ENCODE measurements at places on chromosomes 1 and 21.
A peak's percentile ranks its signal among the peaks of the same experiment; 100 is the strongest.

- peak; percentile 33 for DNase-seq
Measured at GRCh38 chr21:42644223-42645208, 8.9 kb upstream of the PDE9A start.

DNA sequence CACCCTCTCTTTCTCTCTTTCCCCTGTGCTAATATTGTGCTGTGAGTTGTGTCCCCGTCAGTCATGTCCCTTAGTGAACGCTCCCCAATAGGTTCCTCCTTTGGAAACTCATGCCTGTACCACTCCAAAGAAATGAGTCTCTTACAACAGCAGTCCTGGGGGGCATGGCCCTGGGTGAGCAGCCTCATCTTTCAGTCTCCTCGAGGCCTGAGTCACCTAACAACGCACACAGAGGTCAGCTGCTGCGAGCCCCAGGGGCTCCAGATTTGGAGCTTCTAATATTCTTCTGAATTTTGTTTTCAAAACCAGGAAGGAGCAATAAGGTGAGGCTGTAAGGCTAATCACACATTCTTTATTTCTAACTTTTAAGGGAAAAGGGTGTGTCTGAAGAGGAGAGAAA lies 30.5 kb upstream of the ZBTB8A start:
- DNase-seq = no peak

- no peak for DNase-seq
Measured at GRCh38 chr1:44015206-44015605, 16.1 kb downstream of the SLC6A9 start.

- no peak for DNase-seq
Measured at GRCh38 chr1:177923441-177923840, 46.4 kb downstream of the SEC16B start.

GRCh38 chr1:148318904-148319242 lies 164.2 kb downstream of the PPIAL4G start:
- DNase-seq = no peak

GRCh38 chr1:234373959-234374254 lies 651 bp downstream of the COA6 start:
- DNase-seq = no peak

DNA sequence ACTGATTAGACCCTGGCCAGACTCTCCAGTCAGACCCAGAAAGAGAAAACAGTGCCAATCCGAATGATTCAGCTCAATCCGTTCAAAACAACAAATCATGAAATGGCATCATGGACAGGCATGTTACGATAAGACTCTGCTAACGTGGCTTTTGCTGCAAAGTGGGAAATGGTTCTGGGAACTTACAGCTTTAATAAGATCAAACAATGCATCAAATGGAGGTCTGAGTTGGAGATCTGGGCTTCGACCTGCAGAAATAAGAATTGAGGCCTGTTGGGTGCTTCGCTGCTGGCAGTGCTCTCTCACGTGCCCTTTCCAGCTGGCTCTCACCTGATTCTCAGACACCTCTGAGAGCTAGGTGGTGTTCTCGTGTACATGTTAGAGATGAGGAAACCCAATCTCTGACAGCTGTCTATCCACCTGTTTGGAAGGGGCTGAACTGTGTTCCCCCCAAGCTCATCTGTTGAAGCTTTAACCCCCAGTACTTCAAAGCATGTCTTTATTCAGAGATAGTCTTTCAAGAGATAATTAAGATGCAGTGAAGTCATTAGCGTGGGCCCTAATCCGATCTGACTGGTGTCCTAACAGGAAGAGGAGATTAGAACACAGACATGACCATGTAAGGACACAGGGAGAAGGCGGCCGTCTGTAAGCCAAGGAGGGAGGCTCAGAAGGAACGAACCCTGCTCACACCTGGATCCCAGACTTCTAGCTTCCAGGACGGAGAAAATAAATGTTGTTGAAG lies 45.5 kb upstream of the ETS2 start:
- DNase-seq = peak; percentile 93

- DNase-seq = no peak
Measured at GRCh38 chr21:28776251-28776650, 216.4 kb downstream of the LTN1 start.

GRCh38 chr1:170307426-170307825 lies 161.7 kb downstream of the NTMT2 start:
- DNase-seq = no peak

DNA sequence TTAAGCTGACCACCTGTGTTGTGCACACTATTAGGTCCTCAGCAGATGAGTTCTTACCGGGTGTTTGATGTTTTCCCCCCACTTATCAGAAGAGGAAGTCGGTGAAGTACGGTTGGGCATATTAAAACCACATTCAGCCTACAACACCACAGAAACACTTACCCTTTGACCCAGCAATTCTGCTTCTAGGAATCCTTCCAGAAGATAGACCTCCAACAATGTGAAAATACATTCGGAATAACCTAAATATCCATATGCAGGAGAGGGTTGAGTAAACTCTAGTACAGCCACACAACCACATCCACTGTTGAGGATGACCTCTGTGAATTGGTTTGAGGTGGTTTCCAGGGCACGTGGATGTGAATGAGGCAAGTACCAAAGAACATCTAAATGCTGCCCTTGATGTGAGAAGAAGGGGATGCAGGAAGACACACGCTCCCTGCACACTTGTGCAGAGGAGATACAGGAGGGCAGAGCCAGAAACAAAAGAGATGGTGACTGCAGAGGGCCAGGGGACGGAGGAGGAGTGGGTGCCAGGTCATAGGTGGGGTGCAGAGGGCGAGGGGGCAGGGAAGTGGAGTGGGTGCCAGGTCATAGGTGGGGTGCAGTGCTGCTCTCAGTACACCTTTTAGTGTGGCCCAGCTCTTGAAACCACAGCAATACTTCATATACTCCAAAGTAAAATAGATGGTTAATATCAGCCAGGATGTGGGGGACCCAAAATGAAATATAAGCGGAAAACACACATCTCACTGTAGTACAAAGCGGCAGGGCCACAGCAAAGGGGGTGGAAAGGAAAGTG lies 12.8 kb downstream of the ADARB1 start:
- DNase-seq = peak; percentile 91

- peak; percentile 18 for DNase-seq
Measured at GRCh38 chr1:188444526-188444925, 1615.8 kb downstream of the PLA2G4A start.

DNA sequence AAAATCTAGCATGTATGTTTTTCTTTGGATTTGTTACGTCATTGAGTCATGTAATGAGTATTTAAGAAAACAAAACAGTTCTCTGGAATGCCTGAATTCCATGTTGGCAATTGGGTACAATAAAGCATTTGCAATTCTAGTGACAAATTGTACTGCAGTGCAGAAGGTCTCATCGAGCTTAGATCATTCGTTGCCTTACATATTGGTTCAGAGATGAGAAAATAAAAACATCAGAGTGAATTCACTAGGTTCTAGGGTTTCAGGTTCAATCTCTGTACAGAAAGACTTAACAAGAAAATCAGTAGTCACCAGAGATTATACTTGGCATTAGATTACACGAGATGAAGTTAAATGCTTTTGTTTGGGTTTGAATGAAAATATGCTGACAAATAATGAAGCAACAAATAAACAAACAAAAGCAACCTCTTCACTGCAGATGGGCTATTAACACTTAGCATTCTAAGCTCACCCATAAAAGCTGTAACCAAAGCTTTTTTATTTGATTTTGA lies 124.7 kb downstream of the RYR2 start:
- no peak for DNase-seq

- no peak for DNase-seq
Measured at GRCh38 chr1:160092366-160093068, 5.9 kb downstream of the IGSF8 start.

GRCh38 chr1:221714227-221715152 lies 27.4 kb downstream of the DUSP10 start:
- DNase-seq = no peak

- DNase-seq = no peak
Measured at GRCh38 chr1:204621996-204622395, 63.5 kb downstream of the LRRN2 start.

DNA sequence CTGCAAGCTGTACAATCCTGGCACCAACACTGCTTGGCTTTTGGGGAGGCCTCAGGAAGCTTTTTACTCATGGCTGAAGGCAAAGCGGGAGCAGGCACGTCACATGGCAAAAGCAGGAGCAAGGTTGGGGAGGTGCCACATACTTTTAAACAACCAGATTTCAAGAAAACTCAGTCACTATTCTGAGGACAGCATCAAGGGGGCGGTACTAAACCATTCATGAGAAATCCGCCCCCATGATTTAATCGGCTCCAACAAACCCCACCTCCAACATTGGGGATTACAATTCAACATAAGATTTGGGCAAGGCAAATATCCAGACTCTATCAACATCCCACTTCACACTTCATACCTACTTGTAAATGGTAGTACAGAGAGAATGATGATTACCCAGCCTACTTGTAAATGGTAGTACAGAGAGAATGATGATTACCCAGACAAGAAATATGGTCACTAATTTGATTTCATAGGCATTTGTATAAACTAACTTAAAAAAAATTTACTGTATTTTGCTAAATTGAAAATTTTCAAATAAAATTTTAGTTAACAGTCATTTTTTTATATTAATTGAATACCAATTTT lies 24.9 kb downstream of the ATP5PF start:
- no peak for DNase-seq

DNA sequence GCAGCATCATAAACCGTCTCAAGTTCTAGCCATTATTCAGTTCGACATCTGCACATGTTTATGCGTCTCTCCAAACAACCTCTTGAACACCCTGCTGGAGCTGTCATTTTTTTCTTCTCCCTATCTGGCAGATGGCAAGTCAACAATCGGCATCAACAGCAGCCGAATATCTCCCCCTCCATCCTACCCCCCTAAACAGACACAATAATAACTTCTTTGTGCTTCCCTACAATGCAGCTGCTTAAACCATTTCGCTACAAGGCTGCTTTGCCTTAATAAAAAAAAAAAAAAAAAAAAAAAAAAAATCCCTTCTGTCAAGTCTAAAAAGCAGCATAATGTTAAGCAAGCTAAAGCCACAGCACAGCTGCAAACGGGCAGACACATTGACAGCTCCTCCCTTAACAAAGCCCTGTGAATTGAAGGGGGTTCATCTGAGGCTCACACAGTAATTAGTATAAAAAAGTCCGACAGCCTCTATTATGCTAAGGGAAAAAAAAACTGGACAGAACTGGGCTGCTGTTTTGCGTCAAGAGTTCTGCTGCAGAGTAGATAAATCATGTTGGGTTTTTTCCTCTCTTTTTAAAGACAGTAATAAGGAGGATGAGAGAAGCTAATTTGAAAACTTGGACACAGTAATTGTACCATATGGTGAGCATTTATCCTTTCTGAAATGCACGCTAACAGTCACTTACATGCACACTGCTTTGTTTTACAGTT lies 136.4 kb downstream of the AKT3 start:
- DNase-seq = no peak

DNA sequence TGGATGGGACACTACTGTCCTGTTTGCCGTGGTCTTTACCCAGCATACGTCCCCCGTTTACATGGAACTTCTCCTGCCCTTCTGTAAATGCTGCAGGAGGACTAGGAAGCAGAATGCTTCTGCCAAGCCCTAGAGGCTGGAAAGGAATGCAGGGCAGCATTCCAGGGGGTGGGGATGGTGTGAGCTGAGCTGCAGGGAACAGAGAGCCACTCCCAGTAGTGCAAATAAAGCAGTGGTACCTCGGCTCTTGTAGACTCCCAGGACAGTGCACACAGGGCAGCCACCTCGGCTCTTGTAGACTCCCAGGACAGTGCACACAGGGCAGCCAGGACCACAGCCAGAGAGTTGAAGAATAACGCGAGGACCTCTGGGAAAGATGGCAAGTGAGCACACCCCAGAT lies 35.4 kb downstream of the PTPRU start:
- DNase-seq = no peak

DNA sequence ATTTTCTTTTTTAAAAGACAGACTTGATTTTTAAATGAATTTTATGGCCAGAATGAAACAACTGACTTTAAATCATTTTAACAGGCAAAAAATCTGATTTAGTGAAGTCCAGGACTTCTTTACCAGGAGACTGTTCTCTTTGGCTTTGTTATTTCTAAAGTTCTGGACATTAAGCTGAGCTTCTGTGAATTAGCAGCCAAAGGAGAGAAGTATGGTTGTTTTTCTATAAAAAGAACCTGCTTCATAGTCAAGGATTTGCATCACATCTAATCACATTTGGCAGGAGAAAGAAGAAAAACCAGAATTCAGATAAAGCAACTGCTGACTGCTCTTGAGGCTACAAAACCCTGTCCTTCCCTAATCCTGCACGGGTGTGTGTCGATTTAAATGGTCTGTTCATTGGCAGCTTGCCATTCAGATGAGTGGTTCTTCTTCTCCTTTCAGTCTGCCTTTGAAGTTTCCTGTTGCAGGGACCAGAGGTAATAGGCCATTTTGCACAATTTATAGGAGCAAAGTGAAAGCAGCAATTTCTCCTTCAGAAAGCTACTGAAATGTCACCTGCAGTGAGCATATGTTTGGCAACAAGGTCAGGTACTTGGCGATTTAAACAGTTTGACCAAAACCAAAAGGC lies 215.4 kb downstream of the OLFM3 start:
- DNase-seq = peak; percentile 95

DNA sequence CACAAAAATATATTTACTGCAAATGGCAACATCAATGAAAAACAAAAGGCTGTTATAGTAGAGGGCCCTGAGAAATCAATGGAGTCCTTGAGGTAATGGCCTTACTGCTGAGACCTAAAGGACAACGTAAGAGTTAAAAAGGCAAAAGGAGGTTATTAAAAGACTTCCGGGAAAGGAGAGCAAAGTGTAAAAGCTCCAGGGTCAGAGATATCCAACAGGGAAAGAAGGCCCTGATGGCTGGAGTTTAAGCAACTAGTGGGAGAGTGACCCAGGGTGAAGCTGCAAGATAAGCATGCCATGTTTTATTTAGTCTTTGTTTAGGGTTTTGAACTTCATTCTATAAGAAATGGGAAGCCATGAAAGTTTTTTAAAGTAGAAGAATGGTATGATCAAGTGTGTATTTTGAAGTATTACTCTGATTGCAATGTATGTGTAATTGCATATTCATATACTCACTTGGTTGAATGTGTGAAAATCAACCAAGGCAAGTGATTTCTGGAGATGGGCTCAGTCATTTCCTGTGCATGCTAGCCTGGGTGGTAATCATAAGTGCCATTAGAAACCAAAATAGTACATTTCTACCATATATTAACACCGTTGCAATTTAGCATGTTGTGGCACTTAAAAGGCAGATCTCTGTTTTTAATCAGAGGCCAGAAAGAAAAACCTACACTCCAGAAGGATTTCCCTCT lies 5.3 kb upstream of the DPYD start:
- no peak for DNase-seq

DNA sequence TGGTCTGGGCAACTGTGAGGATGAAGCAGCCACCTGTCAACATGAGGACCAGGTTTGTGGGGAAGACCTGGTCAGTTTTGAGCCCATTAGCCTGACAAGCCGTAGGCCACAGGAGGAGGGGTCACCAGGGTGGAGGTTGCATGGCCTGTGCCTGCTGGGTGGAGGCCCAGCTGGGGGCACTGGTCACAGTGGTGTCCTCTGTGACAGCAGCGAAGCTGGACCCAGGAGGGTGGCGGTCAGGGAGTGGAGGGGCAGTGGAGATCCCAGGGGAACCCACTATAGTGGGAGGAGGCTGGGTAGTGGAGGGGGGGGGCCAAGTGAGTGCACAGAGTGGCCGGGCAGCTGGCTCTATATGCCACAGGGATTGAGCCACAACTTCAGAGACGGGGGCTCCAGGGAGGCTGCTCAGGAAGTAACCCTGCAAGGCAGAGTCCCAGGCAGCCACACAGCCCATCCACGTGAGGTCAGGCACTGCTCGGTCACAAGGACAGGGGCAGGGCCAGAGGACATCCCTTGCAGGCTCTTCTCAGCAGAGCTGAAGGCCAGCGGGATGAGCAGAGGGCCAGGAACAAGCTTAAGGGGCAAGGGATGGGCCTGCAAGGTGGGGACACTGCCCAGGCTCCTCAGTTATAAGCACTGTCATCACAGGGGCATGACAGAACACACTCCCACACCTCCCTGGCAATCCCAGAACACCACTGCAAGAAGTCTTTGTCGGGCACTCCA lies 2.3 kb upstream of the C1orf35 start:
- DNase-seq = no peak
